NCI-H1092 (cell line): ENCODE measurements at places on chromosomes 7 and 10.

DNA sequence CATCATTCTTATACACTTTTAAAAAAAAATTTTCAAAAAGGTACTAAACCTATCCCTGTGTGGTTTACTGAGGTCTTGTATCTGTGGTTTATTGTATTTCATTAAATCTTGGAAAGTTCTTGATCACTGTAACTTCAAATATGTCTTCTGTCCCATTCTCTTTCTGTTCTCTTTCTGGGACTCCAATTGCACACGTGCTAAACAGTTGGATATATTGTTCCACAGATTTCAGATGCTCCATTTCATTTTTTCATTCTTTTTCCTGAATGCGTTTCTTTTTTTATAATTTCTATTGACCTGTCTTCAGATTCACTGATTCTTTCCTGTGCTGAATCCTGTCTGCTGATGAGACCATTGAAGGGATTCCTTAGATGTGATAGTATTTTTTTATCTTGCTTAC lies 4.6 kb upstream of the KLF6 start:
- no peak for DNase-seq

DNA sequence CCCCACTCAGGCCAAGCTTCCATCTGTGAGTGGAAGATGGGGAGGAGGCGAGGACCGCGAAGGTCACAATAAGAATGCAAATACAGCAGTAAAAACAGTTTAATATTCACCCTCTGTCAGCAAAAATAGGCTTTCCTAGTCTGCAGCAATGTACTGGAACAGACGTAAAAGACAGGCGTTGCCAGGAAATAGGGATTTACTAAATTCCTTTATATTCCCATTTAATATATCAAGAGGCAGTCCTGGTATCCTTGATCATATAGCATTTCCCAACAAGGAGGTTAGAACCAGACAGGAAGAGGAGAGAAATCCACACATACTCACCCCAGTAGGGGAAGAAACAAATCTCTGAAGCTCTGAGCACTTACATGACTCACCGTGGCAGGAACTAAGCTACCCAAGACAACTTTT lies 1054.9 kb upstream of the C7orf33 start:
- DNase-seq: no peak

DNA sequence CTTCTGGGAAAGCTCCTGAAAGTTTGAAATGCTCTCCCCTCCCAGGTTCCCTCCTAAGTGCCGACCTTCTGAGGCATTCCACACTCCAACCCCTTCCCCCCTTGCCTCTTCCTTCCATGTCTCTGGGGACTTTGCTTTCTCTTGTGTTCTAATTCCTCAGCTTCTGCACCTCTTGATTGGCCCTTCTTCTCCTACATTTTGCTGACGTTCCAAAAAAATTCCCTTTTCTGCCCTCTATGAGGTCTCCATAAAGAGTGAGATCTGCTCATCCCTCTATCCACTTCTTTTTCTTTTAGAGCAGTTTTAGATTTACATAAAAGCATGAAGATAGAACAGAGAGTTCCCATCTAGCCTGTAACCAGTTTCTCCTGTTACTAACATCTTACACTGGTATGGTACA lies 22.3 kb downstream of the FOXI2 start:
- no peak for DNase-seq

DNA sequence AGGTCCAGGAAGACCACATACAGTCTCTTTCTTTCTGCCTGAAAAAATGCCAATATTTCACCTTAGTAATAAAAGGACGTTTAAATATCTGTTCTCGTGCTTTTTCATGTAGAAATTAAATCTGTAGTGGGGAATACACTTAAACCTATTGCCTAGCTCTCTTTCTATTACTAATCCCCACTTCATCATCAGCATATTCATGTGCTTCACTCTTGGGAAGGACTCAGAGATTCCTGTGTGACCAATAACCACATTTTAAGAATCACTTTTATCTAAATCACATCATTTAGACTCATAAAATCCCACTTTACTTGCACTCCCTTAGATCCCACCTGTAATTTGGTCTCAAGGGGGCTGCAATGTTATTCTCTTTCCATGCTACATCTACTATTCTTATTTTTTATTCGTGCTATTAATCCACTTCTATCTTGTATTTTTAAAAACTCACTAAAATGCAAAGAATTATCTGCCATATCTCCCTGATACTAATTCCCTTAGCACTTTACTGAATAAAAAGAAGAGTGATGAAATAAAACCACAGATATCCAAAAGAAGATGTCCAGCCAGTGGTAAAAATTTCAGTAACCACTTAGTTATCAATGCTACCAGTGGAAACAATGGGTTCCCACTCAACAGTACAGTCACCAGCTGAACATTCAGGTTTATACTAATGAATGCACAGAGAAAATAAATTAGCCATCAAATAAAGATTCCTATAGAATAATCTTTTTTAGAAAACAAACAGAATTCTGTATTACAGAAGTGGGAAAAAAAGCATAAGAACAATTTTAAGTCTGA lies 102.1 kb downstream of the PPP1R17 start:
- no peak for DNase-seq

DNA sequence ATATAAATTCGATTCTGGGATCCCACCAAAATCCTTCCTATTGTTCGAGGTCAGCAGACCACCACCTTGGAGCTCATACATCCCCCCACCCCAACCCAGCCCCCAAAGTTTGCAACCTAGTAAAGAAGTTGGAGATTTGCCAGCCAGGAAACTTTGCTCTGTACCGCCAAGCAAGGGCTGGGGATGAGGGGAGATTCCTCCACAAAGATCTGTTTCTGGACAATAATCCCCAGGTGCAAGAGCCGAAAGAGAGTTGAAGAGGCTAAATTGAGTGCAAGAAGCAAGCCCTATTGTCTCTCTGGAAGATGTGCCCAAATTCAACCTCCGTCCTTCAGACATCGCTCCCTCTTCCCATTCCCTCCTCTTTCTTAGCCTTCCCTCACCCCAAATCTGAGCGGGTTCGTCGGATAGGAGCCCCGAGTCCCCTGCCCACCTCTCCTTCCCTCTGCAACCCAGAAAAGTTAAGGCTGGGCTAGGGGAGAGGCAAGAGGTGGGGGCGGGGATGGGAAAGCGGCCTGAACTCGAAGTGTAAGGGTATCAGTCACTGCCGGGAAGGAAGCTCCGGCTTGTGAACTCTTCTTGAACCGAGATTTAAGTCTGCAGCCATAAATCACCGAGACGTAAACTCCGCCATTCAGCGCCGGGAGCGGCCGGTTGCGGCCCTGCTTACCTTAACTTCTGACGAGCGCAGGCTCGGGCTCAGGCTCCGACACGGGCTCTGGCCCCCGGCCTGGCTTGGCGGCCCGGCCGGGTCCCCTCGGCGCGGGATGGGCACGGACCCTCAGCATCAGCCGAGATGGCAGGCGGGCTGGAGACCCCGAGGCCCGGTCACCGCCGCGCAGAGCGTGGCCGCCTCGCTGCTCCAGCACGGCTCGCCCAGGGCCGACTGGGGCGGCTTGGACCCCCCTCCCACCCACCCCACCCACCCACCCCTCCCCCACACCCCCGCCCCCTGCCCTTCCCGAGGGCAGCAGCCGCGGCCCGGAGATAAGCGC lies 10.8 kb upstream of the HOXA2 start:
- no peak for DNase-seq

- DNase-seq: no peak
Observed at GRCh38 chr10:120369856-120370276, 87.2 kb upstream of the PLPP4 start.

GRCh38 chr10:132820056-132820455 lies 34.1 kb upstream of the NKX6-2 start:
- no peak for DNase-seq

GRCh38 chr10:132306864-132307751 lies 642 bp downstream of the STK32C start:
- DNase-seq: peak; percentile 19

GRCh38 chr7:116922545-116922944 lies 30.8 kb upstream of the ST7 start:
- DNase-seq: no peak

DNA sequence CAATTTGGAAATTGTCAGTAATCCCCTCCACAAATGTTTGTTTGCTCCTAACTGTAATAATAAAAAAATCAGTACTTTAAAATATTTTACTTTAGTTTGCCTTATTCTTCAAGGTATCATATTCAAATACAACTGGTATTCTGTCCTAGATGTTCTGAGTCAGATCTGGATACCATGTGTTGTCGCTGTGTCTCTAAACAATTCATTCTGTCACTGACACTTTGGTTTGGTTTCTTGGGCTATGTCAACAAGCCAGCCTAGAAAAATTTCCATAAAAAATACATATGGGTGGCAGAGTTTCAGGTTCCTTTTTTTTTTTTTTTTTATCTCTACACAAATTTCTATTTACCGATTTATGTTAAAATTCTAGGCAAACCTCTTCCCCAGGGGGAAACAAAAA lies 33.2 kb upstream of the SEMA3D start:
- DNase-seq: no peak

- DNase-seq: no peak
Observed at GRCh38 chr10:113091920-113092319, 141.9 kb downstream of the TCF7L2 start.

- peak; percentile 11 for DNase-seq
Observed at GRCh38 chr10:29239569-29240472, 49.0 kb upstream of the LYZL1 start.

DNA sequence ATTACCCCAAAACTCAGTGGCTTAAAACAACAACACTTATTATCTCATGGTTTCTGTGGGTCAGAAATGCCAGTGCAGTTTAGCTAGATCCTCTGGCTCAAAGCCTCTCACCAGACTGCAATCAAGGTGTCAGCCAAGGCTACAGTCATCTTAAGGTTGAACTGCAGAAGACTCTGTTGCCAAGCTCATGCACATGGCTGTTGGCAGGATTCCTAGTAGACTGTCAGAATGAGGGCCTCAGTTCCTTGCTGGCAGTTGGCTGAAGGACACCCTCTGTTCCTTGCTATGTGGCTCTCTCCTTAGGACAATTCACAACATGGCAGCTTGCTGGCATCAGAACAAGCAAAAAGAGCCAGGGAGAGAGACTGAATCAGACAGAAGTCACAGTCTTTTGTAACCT lies 34.7 kb downstream of the TOMM7 start:
- DNase-seq: no peak

DNA sequence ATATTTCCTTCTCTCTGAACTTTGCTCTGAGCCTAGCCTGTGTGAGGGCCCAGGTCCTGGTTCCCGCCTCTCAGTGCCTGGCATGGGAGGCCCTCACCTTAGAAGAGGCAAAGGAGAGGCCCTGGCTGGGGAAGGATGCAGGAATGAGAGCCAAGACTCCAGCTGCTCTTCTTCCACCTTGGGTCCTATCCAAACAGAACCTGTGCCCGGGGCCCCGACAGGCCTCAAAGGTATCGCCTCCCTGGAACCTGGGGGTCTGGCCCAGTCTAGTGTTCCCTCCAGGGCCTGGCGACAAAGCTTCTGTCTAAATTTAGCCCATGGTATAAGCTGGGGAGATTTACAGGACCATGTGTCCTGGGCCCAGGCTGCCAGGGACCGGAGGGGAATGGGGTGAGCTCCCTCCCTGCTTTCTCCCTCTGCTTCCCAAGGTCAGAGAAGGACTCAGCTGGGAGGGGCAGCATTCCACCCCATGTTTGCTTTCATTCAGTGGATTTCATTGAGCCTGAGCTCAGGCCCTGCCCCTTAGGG lies 12.0 kb upstream of the CRHR2 start:
- DNase-seq: no peak

DNA sequence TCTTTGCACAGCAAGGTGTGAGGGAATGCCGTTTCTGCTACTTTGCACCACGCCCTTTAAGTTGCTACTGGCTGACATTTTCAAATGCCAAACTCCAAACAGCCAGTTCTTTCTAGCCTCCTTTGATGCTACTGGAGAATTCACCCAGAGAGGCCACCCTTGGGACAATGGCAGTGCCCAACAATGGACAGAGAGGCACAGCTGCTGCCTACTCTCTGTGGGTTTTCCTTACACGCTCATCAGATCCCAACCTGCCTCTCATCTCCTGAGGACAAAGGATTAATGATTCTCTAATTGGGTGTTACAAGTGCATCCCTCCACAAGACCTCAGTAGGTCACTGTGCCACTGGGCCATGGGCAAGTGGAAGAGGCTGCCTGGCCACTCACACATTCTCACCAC lies 105.8 kb downstream of the COBL start:
- no peak for DNase-seq

DNA sequence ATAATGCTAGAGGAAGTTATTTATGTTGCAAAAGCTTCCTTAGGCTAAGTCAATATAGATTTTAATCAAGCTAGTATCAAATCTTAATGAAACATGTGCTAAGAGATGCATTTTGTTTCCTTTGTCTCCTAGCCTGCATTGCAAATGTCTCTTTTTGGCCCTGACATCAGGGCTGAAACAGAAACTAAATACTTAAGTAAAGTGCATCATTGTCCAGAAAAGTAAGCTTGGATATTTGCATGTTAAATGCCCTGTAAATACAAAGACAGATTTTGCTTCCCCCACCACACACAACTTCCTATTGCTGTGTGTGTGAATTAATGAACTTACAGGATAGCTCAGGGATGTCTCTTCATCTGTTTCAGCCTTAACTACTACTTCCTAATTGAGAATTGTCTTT lies 10.0 kb upstream of the STAMBPL1 start:
- no peak for DNase-seq

GRCh38 chr7:151432658-151433521 lies 7.1 kb downstream of the CRYGN start:
- no peak for DNase-seq
